Activated naive CD4-positive, alpha-beta T cell treated with anti-CD3 and anti-CD28 coated beads, Interleukin-2, amount 50 U/mL, for 72 hours (primary cell): ENCODE measurements at places on chromosomes 1 and 21. TPM values are rescaled to one million over a fixed set of nuclear protein-coding genes. Genes with fewer than 3 reads are reported as not detected.

The SV2A gene
- total RNA-seq: 14.6 TPM

DNA sequence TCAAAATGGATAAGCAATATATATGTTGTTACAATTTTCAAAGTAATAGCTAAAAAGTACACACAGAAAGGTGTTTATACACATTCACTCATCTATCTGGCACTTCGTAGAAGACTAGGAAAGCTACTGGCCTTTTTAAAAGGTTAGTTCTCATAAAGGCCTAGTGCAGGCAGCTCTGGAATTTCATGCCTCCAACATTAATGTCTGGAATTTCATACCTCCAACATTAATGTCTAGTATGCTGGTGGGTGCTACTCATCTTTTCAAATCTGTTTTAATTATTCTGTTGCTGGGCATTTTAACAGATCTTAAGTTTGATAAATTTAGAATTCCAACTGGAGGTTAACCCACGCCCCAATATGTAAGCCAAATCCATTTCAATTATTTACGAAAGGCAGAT is 124.2 kb downstream of the AKT3 start:
- DNase-seq: no peak

- DNase-seq: no peak
These were observed 7.0 kb downstream of the TNNT2 start for GRCh38 chr1:201370500-201370899.

The OVAAL gene
- total RNA-seq: not detected

GRCh38 chr1:164725401-164725800 is 166.4 kb downstream of the PBX1 start:
- DNase-seq: no peak

The CD2 gene
- 291 TPM for total RNA-seq

The PDZK1IP1 gene
- total RNA-seq: not detected

- DNase-seq: no peak
These were observed 222.6 kb upstream of the KIAA0040 start for GRCh38 chr1:175415129-175415712.

GRCh38 chr1:67704351-67704750 is 19.4 kb downstream of the GADD45A start:
- no peak for DNase-seq

The NTRK1 gene
- 7.2 TPM for total RNA-seq

GRCh38 chr1:80445033-80445432 is 1355.7 kb upstream of the ADGRL2 start:
- no peak for DNase-seq

The RIPPLY3 gene
- not detected for total RNA-seq

DNA sequence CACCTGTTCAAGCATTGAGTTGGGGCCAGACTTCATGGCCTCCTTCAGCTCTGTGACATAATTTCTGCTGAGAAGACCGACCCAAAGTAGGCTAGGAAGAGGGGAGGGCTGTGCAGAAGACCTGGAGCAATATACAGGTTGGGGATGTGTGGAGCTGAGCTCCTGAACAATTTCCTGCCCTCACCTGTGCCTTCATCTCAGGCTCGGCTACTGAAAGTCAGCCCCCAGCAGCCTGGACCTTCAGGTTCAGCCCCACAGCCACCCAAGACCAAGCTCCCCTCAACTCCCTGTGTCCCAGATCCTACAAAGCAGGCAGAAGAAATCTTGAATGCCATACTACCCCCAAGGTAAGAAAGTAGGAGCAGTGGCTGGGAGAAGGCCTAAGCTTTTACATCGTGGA is 662 bp downstream of the DNALI1 start:
- DNase-seq: no peak

DNA sequence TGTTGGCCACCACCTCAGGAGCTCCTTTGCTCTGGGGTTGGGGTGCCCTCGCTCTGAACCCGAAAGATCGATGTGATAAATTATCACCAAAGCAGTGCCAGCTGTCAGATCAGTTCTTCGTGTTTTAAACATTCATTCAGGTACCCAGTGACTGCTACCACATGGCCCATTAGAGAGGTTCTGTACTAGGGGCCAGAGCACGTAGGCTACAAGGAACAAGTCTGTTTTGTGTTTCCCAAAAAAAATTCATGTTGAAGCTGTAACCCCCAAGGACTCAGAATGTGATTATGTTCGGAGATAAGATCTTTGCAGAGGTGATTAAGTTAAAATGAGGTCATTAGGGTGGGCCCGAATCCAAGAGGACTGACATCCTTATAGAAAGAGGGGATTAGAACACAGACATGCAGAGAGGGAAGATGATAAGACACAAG is 526.9 kb downstream of the NPHP4 start:
- no peak for DNase-seq

DNA sequence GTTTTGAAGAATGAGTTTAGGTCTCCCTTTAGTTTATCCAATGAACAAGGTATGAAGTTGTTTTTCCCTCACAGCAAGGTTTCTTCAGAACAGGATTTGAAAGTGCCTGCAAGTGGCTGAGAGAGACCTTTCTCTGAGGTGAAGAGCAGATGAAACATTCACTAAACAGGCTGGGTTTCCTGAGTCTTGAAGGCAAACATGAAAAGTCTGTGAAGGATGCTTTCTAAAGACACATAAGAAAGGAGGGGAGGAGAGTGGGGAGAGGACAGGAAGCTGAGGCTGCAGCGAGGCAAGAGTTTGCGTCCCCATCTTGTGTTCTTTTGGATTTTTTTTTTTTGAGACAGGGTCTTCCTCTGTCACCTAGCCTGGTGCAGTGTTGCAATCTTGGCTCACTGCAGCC is 95.7 kb upstream of the SIM2 start:
- DNase-seq: no peak

DNA sequence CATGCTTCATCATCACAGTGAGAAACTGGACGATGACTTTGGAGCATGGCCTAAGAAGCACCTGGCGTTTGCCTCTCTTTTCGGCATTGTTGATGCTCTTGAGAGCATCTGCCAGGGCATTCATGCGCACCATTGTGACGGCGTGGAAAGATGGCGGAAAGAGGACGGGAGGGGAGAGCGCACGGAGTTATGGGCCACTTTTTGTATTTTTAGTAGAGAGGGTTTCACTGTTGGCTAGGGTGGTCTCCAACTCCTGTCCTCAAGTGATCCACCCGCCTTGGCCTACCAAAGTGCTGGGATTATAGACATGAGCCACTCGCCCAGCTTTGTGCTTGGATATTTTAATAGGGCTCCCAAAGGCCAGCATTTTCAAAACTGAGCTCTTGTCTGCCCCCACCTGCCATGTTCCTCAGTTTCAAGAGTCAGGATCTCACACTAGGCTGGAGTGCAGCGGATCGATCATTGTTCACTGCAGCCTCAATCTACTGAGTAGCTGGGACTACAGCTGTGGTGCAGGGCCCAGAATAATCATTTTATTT is 5.3 kb downstream of the RPS8 start:
- no peak for DNase-seq

GRCh38 chr1:101257500-101258325 is 20.9 kb downstream of the S1PR1 start:
- DNase-seq: no peak

GRCh38 chr1:180027949-180028445 is 73.4 kb downstream of the CEP350 start:
- no peak for DNase-seq

The ATP1A2 gene
- not detected for total RNA-seq

The ASPM gene
- total RNA-seq: 37.1 TPM

The SLC6A17 gene
- 0.04 TPM for total RNA-seq

The SSBP3 gene
- 80.4 TPM for total RNA-seq

GRCh38 chr21:38525454-38525853 is 27.2 kb upstream of the ERG start:
- no peak for DNase-seq

GRCh38 chr21:38171723-38172344 is 85.0 kb upstream of the KCNJ15 start:
- DNase-seq: no peak

GRCh38 chr1:100344774-100345173 is 7.5 kb upstream of the CDC14A start:
- DNase-seq: no peak

The RTCA gene
- total RNA-seq: 33.4 TPM

The SH2D1B gene
- 0.18 TPM for total RNA-seq

The KCNK1 gene
- total RNA-seq: 0.78 TPM

The SMPDL3B gene
- total RNA-seq: 1.3 TPM

DNA sequence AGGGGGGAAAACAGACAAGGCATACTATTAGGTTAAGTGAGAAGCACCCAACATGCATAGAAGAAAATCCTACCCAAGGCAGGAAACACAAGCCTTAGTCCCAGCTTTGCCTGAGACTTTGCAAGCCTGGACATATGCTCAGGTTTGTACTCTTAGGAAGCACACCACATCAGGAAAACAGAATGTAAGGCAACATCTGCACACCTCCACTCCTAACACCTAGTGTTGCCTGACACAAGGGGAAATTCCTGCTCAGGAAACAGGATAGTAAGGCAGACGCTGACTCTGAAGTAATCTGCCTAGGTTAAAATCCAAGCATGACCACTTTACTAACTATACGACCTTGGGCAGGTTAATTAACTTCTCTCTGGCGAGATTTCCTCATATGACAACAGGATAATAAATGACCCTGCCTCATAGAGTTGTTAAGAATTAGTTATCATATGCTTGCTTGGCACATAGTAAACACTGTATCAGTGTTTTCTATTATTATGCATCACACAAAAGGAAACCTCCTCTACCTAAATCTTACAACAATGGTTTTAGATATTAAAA is 119.8 kb downstream of the ZZZ3 start:
- DNase-seq: no peak

The PYHIN1 gene
- total RNA-seq: 5.7 TPM

GRCh38 chr1:24415910-24416665 is 486 bp downstream of the NIPAL3 start:
- peak; percentile 58 for DNase-seq

GRCh38 chr1:17826165-17826488 is 71.0 kb downstream of the ACTL8 start:
- DNase-seq: no peak

DNA sequence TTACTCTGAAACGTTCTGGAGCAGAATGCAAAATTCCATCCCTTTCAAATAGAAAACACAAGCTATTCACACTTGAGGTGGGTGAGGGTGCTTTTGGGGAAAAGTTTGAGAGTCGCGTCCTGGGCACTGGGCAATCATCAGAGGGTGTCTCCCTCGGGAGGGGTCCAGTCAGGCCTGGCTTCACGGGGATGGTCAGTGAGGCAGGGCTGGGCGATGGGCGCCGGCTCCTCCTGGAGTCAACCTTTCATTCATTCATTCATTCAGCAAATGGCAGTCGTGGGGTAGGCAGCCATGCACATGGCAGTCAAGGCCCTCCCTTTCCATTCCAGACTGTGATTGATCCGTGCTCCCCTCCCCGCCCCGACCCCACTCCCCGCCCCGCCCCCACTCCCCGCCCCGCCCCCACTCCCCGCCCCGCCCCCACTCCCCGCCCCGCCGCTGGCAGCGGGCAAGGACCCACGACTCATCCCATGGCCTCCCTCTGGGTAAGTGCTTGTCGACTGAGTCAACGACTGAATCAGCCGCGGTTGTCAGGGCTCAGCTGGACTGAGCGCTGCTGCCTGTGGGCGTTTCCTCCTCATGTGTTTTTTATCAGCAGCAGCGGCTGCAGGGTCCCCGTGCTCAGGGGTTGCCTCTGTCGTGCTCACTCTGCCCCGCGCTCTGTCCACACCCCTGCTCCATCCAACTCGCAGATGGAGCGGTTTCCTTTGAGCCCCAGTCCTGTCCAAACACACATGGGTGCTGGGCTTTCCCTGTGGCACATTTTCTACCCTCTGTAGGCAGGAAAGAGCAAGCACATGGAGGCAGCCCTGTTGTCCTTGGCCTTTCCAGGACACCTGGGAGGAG is 12.5 kb upstream of the SPSB1 start:
- peak; percentile 68 for DNase-seq

DNA sequence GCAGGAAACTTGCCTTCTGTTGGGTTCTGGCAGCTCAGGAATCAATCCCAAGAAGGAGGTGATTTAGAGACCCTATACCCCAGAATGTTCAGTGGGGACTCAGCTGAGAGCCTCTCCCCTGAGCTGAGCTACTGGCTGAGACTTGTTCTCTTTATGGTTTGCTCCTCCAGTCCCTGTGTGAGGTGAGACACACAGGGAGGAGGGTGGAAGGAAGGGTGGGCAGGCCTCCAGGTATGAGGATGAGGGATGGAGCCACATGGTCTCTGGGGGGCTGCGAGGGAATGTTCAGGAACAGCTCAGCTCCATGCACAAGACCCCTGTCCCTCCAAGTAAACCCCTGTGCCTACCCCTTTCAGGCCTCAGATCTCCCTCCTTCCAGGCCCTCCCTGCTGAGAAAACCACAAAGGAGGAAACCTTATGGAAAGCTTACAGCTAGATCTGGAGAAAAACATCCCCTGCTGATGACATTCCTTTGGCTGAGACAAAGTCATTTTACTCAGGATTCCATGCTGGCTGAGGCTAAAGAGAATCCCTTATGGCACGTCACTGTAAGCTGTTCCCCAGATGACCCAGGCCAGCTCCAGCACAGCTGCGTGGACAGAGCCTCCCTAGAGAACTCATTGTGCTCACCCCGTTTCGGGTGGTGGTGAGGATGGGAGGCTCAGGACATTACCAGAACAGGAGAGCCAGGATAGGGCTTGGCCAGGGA is 91.5 kb upstream of the IPO9 start:
- DNase-seq: no peak

The SERTAD4 gene
- total RNA-seq: not detected

DNA sequence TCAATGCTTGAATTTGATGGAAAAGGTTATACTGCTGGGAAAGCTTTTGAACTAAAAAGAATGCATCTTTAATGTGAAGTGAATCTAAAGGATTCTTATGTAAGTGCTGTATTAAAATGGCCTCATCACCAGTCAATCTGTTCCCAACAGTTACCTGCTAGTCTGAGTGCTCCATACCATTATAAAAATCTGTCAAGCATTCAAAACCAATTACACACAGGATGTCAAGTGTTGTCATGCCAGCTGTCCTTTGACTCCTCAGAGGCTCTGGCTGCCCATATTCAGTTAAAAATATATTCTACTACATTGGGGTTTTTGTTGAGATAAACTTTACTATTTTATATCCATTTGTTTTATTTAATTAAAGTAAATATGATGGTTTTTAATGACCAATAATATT is 1587.7 kb downstream of the AMY1C start:
- no peak for DNase-seq

DNA sequence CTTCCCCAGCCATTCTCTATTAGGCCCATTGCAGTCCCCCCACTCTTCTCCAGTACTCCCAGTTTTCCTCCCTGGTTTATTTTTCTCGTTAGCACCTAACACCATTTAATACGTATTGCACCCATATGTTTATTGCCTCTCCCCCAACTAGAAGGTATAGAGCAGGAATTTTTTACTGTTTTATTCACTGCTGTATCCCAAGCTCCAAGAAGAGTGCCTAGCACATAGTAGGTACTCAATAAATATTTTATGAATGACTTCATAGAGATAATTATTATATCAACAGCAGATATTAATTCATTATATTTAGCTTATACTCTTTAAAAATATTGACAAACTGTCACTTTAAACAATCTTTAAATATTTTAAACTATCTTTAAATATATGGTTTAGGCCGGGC is 5.7 kb upstream of the ACOT7 start:
- no peak for DNase-seq

The KIF17 gene
- total RNA-seq: 1.0 TPM
